Activated T-helper 9 cell treated with anti-CD3 and anti-CD28 coated beads, Interleukin-2, amount 50 U/mL, for 16 hours (primary cell): ENCODE measurements at places on chromosomes 3 and 15.

GRCh38 chr3:162719684-162720341 is 1223.2 kb downstream of the OTOL1 start:
- DNase-seq = no peak

- DNase-seq = no peak
These were observed 7.5 kb upstream of the APOD start for GRCh38 chr3:195591220-195591619.

GRCh38 chr3:16671690-16672089 is 66.5 kb upstream of the DAZL start:
- no peak for DNase-seq

GRCh38 chr3:125115640-125116039 is 59.8 kb upstream of the HEG1 start:
- no peak for DNase-seq

- DNase-seq = peak; percentile 28
These were observed 1.1 kb downstream of the PLXND1 start for GRCh38 chr3:129605203-129605921.

DNA sequence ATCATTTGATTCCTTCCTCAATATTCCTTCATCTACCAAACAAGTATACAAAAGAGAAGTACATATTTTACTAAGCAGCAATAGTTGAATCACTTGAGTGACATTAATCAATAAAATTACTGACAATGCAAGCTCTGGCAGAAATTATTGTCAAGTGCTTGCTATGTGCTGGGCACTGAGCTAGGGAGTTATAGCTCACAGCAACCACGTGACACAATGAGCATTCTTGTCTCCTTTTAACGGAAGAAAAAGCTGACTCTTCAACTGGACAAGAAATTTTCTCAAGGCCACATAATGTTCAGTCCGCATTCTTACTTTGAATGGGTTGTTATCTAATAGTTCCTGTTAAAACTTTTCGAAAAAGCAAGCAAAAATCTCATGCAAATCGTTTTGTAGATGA is 500.1 kb downstream of the PYDC2 start:
- DNase-seq = no peak

GRCh38 chr3:15628967-15629366 is 27.4 kb downstream of the BTD start:
- no peak for DNase-seq

- no peak for DNase-seq
These were observed 72.0 kb upstream of the LRTM1 start for GRCh38 chr3:54999811-55000210.
